ENCODE measurements at places on chromosomes 5 and 9.

DNA sequence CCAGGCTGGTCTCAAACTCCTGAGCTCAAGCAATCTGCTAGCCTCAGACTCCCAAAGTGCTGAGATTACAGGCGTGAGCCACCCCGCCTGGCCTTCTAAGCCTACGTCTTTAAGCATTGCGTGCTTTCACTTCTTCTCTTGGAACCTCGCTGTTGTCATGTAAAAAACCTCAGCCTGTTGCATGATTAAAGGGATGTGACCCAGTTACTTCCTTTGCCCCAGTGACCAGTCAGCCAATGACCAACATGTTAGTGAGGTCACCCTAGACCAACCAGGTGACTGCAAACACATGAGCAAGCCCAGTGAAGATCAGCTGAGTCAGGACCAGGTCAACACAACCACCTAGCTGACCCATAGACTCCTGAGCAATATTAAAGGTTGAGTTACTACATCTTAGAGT, 10.5 kb downstream of the KIF4B start:
- DNase-seq, result no peak

- no peak for DNase-seq
Observed at GRCh38 chr9:23850690-23851629, 24.9 kb upstream of the ELAVL2 start.

DNA sequence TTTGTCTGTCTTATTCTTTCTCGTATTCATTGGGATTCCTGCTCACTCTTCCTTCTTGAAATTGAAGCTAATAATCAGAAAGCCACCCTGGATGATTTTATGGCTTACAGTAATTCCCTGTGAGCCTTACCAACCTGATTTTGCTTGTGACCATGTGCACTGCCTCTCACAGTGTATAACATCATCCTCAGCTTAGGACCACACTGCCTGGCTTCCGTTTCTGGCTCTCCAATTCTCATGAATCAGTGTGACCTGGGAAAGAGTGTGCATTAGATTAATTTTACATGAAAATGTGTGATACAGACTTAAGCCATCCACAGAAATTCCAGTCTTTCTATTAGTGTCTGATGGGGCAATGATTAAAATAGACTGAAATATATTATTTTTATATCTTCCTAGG, 126.8 kb upstream of the DMRT1 start:
- DNase-seq, result no peak

DNA sequence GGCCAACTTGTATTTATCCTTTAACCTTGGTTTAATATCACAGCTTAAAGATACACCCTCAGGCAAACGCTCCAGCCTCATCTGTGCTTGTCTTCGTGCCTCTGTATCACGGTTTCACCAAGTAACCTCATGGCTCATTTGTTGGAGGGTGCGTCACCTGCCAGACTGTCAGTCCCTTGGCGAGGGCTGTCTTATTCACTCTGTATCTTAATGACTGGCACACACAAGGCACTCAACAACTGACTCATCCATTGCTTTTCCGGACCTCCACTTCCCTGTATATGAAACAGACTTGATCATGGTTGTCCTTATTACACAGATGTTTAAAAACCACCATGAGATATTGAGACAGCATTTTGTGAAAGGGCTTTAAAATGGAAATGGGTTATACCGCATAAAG, 28.0 kb downstream of the LCP2 start:
- DNase-seq, result no peak

DNA sequence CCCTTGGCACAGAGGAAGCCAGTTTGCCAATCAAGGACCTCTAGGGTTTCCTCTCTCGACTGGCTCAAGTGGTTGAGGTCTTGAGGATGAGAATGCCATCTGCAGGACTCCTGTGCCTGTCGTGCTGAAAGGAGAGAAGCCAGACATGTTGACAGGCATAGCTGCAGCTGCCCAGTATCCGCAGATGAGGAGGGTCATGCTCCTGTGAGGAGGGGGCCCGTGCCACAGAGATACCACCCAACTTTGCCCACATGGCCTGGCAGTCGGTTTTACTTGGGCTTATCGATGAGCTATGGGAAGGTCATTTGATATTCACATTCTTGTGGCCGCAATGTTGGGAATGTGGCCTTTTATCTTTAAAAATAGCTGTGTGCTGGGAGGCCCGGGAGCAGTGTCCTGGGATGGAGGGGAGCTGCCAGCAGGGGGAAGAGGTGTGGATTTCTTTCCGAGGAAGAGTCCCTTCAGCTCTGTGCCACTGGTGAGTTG, 17.4 kb downstream of the FRMPD1 start:
- DNase-seq, result no peak

DNA sequence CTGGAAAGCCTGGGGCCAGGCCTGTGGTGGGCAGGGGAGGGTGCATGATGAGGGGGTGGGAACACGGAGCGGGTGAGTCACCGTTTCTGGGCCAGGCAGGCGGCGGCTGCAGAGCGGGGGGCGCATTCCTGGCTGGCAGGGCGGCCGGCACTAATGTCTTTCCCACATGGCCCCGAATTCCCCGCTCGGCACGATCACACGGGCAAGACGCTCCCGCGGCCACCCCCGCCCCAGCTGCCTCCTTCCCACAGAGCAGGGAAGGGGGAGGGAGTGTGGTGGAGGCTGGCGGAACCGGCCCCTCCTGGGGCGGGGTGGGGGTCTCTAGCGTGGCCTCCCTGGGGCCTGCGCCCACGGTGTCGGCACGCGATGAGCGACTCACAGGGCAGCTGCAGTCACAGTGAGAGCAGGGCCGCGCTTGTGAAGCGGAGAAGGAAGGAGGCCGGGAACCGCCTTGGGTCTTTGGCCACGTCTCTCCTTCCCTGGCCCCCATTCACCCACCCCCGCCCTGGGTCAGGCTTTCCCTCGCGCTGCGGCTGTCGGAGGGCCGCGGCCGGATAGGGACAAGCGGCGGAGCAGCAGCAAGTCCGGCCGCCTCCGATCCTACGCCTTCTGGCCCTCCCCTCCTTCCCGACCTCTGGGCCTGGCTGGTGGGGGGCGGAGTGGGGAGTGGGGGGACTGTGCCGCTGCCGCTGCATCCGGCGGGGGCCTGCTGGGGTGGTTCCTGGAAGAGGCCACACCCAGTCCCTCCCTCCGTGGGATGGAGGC, 48.9 kb downstream of the CXXC5 start:
- DNase-seq, result no peak

DNA sequence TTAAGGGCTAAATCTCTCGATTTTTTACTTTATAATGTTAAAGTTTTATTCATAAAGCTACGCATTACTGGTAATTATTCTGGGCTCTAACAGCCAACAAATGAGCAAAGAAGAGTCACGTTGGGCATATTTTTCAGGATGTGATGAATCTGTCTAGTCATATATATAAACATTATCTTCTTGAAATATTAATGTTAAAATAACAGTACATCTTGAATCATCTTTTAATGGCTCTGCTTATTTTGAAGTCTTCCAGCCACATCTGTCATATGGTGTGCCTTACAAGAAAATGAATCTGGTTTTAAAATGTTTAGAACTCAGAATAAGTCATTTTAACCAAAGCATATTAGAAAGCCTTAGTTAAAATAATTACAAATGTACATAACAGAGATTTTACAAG, 96.9 kb downstream of the CWC27 start:
- no peak for DNase-seq

DNA sequence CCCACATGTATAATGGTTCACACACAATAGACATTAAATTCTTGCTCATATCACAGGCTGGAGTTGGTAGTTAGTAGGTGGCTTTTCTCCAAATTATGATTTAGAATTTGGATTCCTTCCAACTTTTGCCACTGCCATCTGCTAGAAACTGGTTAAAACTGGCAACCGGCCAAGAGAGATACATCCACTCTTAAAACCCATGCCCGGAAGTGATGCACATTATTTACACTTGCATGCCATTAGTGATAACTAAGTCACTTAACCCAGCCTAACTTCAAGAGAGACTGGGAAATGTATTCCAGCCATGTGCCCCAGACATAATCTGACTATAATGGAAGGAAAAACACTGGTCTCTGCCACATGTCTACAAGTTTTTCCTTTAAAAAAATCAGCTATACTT, 395.7 kb upstream of the SEMA6A start:
- DNase-seq, result no peak

DNA sequence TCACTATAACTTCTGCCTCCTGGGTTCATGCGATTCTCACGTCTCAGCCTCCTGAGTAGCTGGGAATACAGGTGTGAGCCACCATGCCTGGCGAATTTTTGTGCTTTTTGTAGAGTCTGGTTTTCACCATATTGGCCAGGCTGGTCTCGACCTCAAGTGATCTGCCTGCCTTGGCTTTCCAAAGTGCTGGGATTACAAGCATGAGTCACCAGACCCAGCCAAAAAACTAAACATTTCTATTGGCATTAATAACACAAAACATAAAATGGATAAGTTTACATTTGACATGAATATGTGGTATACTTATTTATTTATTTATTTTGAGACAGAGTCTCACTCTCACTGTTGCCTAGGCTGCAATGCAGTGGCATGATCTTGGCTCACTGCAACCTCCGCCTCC, 13.6 kb upstream of the REEP5 start:
- no peak for DNase-seq

DNA sequence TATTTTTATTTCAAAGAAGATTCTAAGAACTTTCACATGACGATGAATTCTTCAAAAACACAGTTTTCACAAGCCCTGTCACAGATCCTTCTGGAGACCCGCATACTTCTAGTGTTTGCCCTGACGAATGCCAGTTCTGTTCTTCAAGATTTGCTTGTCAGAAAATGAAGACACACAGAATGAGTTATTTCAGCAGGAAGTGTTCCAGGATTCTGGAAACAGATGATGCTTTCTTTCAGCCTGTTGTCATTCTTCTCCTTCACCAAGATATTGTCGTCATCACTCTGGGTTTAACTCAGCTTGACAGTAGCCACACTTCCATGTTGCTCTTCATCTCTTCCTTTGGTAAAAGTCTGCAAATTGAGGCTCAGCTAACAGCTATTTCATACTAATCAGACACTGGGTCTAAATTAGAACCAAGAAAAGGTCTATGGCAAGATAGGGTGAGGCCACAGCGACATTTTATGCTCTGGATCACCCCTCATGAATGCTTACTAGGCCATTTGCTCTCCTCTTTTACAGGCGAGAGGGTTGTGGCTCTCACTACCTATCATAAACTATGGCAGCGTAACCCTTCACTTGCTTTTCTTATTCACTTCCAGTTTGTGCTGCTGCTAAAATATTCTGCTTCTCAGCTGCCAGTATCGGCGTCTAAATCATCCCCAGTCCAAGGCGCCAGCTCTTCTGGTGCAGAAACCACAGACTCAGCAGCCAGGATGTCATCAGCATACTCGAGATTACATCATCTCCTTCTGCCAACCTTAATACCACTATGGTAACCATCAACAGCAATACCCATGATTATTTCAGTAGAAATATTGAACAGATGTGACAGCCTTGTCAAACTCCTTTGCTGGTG, 159.6 kb upstream of the TBCA start:
- no peak for DNase-seq

- DNase-seq, result no peak
Observed at GRCh38 chr5:167244583-167244982, 1046.9 kb upstream of the WWC1 start.

DNA sequence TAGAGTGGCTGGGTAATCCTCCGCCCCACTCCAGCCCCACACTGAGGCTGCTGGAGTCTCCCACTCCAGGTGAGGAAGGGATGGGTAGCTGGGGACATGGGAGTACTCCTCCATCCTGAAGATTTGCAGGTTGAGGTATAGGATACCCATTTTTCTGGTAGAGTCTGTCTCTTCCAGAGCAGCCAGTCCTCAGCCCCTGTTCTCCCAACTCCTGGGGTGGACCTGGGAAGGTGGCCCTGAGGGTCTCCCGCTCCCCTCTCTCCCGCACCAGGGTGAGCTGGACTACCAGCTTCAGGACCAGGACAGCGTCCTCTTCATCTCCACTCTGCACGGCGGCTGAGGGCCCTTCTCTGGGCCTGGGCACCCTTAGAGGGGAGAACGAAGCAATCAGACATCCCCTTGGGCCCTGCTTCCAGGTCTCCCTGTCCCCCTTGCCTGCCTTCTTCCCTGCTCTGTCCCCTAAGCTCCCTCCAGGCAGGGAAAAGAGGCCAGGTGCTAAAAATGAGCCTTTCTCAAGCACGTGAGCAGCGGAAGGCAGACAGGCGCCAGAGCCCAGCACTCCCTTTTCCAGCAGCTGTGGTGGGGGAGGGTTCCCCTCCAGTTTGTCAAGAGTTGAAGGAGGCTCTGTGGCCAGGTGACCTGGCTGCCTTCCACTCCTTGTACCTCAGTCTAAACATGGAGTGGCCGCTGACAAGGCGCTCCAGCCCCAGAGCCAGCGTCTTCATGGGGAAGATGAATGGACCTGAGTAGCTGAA, 18.4 kb downstream of the URM1 start:
- no peak for DNase-seq

GRCh38 chr9:77488439-77489126, 159.5 kb downstream of the GNA14 start:
- DNase-seq, result no peak

DNA sequence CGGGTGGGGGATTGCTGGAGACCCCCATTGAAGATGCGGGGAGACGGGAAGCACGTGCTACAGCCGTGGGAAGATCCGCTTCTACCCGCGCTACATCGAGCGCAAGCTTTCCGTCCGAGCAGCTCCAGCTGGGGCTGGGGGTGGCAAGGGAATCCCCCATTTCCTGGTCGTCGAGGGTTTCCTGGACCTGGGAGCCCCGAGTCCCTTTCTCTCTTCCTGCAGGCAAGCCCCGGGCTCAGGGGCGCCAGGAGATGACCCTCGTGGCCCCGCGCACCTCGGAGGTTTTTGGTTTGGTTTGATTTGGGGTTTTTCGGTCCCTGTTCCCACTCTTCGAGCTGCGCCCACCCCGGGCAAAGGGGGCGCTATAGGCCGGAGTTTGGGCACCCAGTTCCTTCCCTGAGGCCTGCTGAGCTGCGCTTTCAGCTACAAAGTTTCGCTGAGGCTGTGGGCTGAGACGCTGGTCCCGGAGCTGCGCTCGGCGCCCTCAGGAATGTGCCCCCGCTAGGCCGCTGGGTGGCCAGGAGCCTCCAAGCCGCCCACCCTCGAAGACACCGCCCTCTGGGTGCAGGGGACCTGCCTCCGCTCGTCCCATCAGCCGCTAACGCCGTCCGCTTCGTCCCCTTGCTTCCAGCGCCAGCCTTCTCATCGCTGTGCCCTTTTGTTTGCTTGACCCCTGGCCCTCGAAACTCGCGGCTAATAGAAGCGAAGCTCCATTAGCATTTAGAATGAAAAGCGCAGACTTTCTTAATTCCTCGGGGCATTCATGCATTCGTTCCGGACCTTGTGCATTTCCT, 2.9 kb downstream of the NR4A3 start:
- DNase-seq, result no peak

GRCh38 chr9:75964427-75964826, 74.0 kb downstream of the PCSK5 start:
- no peak for DNase-seq

GRCh38 chr5:59107692-59108091, 524.8 kb downstream of the RAB3C start:
- DNase-seq, result no peak

GRCh38 chr5:99061711-99062110, 132.9 kb upstream of the CHD1 start:
- DNase-seq, result no peak

Data from Panc1 (cell line).